ENCODE measurements at places on chromosomes 7 and 10.

DNA sequence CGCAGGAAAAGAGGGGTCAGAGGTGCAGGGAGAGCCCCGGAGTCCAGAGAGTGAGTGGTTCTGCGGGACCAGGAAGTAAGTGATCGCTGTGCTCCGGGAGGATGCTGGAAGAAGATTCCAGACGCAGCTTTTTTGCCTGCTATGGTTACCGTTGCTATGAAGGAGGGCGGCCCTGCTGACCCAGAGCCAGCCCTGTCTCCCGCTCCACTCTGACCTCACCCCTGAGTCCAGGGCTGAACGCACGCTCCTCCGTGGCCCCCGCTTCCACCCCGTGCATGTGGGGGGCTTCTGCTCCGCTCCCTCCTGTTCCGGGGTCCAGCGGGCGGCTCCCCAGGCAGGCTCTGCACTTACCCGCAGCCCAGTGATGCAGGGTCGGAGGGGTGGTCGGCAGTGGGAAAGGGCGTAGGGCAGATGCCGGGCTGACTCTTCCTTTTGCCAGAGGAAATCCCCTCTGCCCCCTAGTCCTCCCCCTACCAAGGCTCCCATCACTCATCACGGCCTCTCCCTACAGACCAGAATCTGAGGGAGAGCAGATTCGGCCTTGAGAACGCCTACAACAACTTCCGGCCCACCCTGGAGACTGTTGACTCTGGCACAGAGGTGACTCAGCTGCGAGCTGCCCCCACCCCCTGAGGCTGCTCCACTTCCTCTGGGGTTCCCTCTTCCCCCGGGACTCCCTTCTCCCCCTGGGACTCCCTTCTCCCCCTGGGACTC is 2.7 kb upstream of the MUC17 start:
- peak; percentile 2 for DNase-seq

DNA sequence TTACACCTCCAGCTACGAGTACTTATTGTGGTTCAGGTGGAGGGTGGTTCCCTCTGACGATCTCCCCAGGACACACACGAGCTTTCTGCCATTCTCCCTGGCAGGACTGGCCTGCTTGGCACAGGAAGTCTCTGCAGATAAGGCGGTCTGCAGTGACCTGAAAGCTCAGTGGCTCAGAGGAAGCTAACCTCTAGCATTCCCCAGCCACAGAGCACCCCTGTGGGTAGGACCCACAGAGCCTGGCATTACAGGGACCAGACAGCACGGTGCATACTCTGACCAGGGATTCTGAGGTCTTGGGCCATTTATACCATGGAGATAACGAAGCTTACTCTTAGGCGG is 1.9 kb upstream of the GPR146 start:
- DNase-seq = no peak

GRCh38 chr10:107022600-107023354 is 141.7 kb downstream of the SORCS1 start:
- DNase-seq = no peak

GRCh38 chr7:98970016-98970615 is 91.8 kb downstream of the TRRAP start:
- DNase-seq = no peak

DNA sequence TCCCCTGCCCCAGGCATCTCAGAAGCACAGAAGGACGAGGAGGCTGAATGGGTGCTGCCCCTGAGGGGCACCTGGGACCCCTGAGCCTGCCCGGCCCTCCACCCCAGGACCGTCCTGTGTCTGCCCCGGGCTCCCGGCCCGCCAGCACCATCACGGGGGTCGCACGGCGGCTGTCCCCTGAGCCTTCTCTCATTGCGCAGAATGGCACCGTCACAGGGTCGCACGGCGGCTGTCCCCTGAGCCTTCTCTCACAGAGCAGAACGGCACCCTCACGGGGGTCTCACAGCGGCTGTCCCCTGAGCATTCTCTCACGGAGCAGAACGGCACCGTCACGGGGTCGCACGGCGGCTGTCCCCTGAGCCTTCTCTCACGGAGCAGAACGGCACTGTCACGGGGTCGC is 31.5 kb downstream of the FAM20C start:
- no peak for DNase-seq

DNA sequence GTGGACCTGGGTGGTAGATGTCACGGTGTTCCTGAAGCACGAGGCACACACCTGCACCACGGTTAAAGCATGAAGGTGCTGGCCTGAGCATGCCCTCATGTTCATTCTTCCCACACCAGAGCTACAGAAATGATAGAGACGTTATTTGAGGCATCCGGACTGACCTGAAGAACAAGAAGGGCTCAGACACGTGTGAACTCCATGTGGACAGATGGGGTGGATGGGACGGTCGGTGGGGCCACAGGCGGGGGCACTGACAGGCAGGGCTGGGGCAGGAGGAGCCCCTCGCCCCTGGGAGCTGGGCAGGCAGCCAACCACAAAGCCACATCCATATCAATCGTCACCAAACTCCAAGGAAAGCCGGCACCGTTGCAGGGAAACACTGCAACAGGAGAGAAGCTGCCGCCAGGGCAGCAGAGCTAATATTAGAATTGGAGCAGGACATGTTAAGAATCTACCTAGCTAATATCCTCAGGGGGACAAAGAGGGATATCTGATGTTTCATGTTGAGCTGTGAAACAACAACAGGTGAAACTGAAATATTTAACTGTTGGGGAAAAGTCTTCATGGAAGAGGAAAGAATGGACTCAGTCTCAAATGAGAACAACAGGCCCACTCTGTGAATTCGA is 37.8 kb upstream of the DIP2C start:
- no peak for DNase-seq

DNA sequence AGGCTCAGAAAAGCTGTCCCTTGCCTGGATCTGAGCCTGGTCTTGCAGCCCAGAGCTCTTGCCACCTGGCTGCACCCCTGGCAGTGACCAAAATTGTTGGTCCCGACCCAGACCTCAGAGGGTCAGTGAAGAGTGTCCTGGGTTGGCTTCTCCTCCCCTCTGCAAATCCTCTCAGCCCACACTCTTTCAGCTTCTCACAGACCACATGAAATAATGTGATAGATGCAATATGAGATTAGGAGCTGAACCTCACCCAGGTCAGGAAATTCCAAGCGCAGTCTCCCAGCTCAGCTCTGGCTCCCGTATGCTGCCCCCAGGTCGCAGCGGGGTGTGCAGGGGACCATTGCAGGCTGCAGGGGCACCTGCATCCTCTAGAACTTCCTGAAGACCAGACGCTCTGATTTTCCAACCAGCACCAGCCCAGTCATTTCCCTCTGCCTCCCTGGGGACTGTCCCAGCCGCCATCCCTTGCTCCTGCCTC is 19.6 kb upstream of the RET start:
- no peak for DNase-seq

DNA sequence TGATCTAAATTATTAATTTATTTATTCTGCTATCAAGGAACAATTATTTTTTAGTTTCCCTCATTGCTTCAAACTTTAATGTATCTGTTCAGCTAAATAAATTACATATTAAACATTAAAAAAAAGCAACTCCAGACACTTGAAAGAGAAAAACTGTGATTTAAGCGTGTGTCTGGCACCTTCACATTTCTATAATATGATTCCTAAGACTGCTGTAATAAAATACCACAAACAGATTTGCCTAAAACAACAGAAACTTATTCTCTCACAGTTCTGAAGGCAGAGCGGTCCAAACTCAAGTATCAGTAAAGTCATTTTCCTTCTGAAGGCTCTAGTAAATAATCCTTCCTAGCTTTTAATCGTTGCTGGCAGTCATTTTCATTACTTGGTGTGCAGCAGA is 580.4 kb upstream of the KCND2 start:
- DNase-seq = no peak
